ENCODE measurements at places on chromosomes 7 and 10. TPM values are rescaled to one million over a fixed set of nuclear protein-coding genes. Genes with fewer than 3 reads are reported as not detected.

DNA sequence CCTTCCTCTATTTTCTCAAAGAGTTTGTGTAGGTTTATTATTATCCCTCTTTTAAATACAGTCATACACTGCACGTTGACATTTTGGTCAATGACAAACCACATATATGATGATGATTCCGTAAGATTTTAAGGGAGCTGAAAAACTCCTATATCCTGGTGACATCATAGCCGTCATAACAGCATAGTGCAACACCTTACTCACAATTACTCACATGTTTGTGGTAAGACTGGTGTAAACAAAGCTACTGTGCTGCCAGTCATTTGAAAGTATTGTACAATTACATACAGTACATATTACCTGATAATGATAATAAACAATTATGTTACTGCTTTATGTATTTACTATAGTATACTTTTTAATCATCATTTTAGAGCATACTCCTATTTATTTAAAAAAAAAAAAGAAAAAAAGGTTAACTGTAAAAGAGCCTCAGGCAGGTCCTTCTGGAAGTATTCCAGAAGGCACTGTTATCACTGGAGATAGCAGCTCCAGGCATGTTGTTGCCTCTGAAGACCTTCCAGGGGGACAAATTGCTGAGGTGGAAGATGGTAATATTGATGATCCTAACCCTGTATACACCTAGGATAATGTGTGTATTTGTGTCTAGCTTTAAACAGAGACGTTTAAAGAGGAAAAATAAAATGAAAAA, 123.3 kb upstream of the CDK1 start:
- DNase-seq, result no peak

DNA sequence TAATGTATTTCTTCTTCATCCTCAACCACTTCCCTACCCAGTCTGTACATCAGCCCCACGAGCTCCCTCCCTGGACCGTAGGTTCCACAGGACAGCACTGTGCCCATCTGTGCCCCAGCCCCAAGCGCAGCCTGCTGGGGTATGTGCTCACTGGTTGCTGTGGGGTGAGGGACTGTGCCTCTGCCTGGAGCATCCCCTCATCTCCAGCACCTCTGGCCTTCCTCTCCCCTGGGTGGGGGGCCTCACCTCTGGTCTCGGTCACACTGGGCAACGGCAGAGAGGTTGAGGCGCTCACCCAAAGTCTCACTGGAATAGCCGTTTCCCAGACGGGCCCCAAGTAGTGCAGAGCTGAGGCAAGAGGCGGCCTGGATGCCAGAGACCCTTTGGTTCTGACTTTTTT, 1.5 kb upstream of the PRKAR1B start:
- no peak for DNase-seq

- no peak for DNase-seq
Observed at GRCh38 chr10:25339966-25340365, 165.2 kb downstream of the GPR158 start.

The SLC26A3 gene
- not detected for total RNA-seq

The SEMA3A gene
- total RNA-seq, result 0.34 TPM

DNA sequence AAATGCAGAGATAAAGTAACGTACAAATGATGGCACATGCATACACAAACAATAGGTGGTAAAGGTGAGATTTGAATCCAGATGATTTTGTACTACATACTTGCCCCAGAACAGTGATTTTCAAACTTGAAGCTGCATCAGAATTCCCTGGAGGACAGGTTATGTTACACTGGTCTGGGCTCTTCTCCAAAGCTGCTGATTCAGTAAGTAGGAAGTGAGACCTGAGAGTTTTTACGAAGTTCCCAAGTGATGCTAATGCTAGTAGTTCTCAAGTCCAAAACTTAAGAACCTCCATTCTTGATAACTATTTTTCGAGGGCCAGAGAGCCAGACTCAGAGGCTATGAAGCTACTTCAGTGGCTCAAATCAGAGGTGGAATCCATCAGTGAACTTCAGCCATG, 159.0 kb upstream of the POM121L12 start:
- DNase-seq, result no peak

GRCh38 chr10:132705173-132705572, 80.8 kb downstream of the NKX6-2 start:
- DNase-seq, result no peak

DNA sequence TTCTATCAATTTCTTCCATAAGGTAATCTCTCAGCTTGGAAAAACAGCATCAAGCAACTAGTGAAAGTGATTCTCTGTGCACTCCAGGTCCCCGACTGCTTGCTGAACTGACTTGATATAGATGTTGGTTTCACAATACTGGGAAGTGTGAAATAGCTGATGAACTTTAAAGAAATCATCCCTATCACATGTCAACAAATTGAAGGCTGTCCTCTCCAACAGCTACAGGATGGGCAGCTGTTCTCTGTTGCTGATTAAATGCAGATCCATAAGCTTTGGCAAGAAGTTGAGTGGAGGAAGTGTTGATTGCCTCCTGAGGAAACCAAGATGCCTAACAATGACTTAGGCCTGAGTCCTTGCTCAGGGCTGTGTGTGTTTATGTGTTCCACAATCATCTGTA, 130.4 kb upstream of the GDF10 start:
- no peak for DNase-seq

The UBE3C gene
- 95.8 TPM for total RNA-seq

DNA sequence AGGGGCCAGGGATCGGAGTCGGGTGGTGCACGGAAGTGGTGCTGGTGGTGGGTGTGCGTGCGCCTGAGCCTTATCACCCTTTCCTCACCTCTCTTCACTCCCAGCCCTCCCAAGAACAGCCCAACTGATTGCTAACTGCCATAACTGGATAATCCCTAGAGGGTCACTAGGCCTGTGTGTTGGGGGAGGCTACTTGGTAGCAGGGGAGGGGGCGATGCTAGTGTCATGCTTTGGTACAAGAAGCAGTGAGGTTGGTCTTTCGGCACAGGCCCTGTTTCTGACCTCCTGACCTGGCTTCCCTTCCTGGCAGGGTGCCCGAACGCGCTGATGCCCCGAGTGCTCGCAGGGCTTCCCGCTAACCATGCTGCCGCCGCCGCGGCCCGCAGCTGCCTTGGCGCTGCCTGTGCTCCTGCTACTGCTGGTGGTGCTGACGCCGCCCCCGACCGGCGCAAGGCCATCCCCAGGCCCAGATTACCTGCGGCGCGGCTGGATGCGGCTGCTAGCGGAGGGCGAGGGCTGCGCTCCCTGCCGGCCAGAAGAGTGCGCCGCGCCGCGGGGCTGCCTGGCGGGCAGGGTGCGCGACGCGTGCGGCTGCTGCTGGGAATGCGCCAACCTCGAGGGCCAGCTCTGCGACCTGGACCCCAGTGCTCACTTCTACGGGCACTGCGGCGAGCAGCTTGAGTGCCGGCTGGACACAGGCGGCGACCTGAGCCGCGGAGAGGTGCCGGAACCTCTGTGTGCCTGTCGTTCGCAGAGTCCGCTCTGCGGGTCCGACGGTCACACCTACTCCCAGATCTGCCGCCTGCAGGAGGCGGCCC, 652 bp downstream of the KAZALD1 start:
- peak; percentile 34 for DNase-seq

GRCh38 chr10:92697663-92698511, 8.1 kb downstream of the HHEX start:
- DNase-seq, result no peak

GRCh38 chr10:68955355-68955831, 577 bp upstream of the DDX21 start:
- DNase-seq, result no peak

The CCL24 gene
- total RNA-seq, result not detected

DNA sequence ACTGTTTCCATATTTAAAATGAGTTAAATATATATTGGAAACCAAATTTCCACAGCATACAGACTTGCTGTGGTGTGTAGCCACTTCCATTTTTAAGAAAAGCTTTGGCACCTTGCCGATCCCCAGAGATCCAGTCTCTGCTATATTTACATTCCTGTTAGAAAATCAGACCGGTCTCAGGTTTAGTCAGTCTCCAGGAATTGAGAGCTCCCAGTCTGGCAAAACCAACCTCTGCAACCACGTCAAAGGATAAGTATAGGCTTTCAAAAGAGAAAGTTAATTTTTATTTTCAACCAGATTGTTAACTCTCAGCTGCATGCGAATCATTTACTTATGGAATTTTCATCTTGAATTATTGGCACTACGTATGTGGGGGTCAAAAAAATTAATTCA, 28.2 kb downstream of the PUS7 start:
- DNase-seq, result no peak

DNA sequence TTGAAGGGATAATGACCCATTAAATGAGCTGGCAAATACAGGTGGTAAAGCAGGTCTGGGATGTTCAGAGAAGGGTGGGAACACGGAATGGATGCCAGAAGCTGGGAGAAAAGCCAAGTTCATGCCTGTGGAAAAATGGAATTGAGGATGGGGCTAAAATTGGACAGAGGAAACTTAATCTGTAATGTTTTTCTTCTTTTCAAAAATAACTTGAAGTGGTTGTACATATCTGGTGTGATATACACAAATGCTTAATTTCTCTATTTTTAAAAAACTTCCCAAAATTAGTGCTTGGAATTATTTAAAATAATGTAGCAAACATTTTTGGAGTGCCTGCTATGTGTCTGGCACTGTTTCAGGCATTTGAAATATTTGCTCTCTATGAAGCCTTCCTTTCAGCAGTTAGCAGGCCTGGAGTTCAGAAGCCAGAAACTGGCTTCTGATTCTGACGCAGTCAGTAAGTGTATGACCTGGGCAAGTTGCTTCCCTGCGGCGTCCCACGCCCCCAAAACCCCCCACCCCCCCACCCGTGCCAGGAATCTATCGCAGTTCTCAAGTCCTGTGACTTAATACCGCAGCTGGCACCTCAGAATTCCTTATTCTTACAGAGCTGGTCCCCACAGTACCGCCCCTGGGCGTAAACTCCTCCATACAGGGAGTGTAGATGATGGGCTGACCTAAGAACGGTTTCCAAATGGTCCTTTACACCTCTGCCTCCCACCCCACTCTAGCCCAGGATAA, 828 bp upstream of the MALSU1 start:
- DNase-seq, result no peak

DNA sequence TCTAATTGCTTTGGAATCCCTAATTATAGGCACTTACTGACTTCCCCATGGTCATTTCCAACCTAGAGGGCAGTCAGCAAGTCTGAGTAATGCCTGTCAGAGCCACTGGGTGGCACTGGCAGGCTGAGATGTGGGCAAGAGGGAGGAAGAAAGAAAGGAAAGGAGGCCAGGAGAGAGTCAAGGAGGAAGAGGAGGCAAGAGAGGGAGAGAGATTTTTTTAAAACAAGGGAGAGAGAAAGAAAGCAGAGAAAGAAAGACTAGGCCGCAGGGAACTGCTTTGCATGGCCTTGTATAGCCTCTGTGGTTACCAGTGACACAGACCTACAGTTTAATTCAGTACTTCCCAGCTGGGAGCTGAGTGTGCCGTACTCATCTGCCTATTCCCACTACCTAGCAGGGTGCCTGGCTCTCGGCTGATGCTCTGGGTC, 210.4 kb upstream of the ADO start:
- peak; percentile 27 for DNase-seq

The BLNK gene
- not detected for total RNA-seq

The SKAP2 gene
- 3.3 TPM for total RNA-seq

DNA sequence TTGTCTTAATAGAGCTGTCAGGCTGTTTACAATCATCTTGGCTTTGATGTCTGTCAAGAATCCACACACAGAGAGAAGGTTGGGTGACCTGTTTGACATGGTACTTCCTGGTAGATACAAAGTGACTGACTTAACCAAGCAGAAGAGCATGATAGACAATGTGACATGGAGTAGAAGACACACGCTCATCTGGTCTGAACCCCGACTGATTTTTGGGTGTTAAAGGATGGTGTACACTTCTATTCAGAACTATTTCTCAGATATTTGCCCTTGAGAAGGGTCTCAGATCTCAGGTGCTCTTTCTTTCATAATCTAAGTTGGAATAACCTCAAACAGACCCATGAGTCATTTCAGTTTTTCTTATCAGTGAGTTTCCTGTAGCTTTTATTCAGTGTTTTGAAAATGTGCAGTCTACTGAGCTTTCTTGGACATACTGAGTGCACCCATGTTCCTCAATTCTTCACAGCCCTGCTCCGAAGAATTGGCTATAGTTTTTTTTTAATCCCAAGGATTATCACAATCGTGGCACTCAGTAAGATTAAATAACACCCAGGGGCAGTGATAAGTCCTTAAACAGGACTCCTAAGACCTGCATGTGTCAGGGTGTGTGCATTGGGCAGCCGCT, 46.4 kb upstream of the NXPH1 start:
- DNase-seq, result no peak

DNA sequence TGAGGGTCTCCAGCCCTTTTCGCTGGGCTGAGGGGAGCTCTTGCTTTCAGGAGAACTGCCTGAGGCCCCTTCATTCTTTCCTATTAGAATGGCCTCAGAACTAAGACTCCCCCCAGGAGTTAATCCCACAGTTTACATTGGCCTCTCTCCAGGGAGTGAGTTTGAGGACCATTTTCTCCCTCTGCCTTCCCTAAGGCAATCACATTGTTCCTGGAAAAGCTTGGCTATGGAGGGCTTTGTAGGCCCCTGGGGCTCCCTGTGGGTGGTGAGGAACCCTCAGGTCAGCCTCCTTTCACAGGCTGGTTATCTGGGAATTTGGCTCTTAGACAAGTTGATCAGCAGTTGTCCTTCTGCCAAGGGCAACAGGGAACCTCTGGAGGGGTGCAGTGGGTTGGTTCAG, 343.7 kb downstream of the RPS24 start:
- DNase-seq, result no peak

DNA sequence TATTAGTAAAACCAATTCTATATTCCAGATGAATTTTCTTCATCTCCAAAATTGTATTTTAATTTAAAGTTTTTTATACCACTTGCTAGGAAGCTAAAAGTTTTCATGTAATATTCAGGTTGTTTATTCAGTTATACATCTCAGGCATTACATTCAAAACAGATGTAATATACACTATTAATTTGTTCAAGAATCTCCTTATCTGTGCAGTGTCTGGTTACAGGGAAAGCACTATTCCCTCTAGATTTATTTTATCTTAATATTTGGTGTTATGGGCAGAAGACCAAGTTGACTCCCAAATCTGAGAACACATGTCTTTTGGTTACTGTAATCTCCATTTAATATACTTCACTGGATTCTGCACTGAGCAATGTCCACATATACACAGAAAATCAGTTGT, 953.4 kb downstream of the ANKRD7 start:
- no peak for DNase-seq

The ARMC3 gene
- total RNA-seq, result not detected

The OPN4 gene
- not detected for total RNA-seq

DNA sequence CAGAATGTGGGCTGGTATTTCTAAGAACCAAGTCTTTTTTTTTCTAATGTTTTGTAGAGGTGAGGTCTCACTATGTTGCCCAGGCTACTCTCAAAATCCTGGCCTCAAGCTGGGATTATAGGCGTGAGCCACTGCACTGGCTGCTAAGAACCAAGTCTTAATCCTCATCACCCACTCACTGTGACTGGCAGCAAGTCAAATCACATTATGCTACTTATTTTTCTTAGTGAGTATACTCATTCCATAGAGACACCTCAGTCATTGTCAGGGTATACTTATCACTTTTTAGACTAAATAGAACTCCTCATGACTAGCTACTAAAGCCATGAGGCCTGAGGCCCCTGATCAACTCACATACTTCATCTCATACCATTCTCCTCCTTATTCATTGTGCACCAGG, 116.1 kb downstream of the STRA8 start:
- no peak for DNase-seq
